ENCODE measurements at places on chromosomes 5 and 9.

- peak; percentile 80 for DNase-seq
These were observed 16.4 kb upstream of the PDCD1LG2 start for GRCh38 chr9:5493679-5494511.

DNA sequence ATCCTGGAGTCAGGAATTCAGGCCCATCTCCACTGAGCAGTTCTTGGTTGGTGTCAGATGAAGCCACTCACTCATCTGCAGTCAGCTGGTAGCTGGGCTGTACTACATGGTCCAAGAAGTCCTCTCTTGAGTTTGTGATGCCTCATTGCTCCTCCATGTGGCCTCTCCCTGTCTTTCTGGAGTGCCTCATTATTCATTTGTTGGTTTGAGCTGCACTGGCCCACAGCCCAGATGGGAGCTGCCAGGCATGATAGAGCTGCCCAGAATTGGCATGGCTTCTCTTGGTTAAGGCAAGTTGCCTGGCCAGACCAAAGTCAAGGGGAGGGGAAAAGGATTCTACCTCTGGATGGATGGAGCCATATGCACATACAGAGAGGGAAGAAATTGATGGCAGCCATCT is 8.0 kb downstream of the PTCD2 start:
- no peak for DNase-seq

GRCh38 chr5:56480078-56480704 is 247.1 kb upstream of the ANKRD55 start:
- no peak for DNase-seq

DNA sequence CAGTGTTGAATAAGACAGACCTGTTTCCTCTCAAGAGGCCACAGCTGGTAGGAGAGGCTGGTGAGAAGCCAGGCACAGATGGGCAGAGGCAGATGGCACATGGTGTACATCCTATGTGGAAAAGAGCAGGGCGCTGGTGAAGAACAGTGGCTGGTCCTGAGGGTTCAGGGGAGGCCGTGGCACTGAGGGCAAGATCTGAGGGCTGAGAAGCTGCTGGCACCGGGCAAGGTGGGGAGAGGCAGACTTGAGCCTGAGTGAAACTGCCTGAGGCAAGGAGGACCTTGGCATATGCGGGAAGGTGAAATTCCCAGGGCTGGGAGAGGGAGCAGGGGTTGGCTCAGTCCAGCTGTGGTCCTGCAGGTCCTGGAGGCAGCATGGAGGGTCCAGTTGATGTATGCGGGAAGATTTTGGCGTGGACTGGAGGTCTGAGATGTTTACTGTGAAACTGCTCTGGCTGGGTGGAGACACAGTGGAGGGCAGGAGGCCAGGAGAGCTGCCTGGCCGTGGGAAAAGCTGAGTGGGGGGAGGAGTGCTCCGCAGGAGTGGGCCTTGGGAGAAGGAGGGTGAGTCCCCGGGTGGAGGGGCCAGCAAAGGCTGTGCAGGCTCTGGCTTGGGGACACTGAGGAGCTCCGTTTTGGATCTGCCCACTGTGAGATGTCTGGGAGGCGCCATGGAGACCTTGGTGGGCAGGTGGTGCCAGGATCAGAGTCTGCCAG is 2.6 kb downstream of the MAN1B1 start:
- peak; percentile 14 for DNase-seq

DNA sequence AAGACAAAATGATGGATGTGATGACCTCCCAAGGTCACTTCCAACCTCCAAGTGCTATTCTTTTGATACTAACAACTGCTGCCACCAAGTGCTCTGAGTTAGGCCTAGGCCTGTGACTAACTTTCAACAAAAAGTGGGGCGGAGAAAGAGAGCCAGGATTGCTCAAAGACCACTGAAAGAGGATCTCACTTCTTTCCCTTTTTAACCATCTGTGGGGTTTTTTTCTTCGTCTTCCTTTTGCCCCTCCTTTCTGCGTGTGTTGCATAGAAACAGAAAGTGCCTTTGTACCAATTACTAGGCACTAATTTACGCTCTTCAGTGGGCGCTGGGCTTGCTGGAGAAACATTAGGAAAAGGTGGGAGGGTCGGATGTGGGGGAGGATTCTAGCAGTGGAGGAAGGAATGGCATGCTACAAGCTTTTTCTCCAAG is 8.0 kb downstream of the KLF9 start:
- peak; percentile 95 for DNase-seq

DNA sequence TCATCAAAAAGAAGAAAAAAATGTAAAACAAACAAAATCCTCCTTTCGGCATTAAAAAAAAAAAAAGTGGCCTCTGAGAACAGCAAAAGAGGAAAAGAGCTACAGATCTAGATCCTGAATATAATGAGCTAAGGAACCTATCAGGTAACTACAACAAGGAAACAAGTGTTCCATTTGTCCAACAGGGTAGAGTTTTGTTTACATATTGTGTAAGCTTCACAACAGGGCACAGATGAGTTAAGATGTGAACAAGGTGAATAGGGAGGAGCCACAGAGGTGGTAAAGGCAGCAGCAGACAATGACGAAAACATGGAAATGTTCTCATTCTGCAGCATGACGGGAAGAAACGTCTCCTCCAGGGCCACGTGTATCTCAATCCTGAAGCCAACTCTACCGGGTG is 14.4 kb downstream of the ELP1 start:
- no peak for DNase-seq

- no peak for DNase-seq
These were observed 61.2 kb upstream of the SELENOP start for GRCh38 chr5:42872865-42873264.

DNA sequence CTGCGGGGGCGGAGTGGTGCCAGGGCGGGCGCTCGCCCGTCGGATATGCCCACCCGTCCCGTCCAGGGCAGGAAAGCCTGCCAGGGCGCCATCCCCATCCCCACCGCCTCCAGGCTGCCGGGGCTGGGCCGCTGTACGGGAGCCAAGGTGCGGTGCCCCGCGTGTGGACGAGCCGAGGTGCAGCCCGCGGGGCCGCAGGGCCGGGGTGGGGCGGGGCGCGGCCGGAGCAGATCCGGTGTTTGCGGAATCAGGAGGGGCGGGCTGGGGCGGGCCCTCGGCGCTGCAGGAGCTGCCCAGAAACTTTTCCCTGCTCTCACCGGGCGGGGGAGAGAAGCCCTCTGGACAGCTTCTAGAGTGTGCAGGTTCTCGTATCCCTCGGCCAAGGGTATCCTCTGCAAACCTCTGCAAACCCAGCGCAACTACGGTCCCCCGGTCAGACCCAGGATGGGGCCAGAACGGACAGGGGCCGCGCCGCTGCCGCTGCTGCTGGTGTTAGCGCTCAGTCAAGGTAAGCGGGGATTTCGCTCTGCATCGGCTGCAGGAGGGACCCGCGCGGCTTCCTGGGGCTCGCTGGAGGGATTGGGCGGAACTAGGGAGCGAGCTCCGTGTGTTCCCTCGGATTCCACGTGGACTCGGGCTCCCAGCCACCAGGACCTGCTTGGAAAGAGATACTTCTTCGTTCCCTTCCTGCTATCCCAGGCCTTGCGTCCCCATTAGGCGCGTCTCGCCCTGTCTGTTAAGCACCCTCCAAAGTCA is at the start of gene ITGA2:
TSS of gene ITGA2 (plus strand) at position 328 of the 756 bp plus-strand sequence. CDS start at position 445, 117 bp downstream.
- no peak for DNase-seq

- DNase-seq, result no peak
These were observed 77.6 kb upstream of the SEMA6A start for GRCh38 chr5:116652196-116652729.

- no peak for DNase-seq
These were observed 9.2 kb upstream of the CXCL14 start for GRCh38 chr5:135587721-135588663.

DNA sequence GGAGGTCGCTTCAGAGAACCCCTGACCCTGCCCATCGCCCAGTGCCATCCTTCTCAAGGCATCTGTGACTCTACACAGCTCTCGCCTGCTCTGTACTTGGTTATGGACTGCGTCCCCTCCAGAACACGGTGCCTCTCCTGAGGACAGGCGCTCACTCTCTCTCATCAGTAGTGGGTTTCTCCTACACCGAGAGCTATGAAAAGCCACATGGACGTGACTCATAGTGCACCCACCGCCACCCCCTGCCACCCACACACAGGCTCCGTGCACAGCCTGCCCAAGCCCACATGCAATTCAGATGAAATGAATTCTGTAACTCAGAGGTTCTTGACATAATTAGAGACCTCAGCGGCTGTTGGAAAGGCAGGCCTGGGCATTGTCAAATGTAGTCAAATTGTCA is 13.9 kb downstream of the GTF3C5 start:
- DNase-seq, result no peak

DNA sequence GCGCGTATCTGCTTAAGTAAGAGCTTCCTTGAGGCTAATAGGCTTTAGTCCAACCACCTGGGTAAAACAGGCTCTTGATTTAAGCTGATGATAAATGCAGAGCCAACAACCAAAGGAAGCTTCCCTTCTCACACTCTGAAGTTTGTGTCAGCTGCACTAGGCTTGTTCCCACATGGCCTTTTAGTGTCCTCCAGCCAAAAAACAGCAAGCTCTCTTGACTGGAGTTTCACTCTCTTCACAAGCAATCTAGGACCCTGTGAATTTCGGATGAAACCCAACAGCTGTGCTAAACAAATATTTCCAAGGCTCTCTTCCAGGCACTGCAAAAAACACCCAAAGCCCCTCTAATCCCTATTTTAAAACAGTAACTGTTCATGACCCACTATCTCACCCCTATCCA is 63.9 kb downstream of the SAXO1 start:
- DNase-seq, result no peak

Data from MV-4-11 (cell line).